GM06990 (cell line): ENCODE measurements at places on chromosomes 16 and 17.

GRCh38 chr17:15966183-15966878, 21.4 kb downstream of the ADORA2B start:
- no peak for DNase-seq

- DNase-seq = no peak
Observed at GRCh38 chr16:48011878-48012658, 143.7 kb downstream of the ABCC12 start.

GRCh38 chr16:87619360-87620200, 17.3 kb downstream of the JPH3 start:
- no peak for DNase-seq

DNA sequence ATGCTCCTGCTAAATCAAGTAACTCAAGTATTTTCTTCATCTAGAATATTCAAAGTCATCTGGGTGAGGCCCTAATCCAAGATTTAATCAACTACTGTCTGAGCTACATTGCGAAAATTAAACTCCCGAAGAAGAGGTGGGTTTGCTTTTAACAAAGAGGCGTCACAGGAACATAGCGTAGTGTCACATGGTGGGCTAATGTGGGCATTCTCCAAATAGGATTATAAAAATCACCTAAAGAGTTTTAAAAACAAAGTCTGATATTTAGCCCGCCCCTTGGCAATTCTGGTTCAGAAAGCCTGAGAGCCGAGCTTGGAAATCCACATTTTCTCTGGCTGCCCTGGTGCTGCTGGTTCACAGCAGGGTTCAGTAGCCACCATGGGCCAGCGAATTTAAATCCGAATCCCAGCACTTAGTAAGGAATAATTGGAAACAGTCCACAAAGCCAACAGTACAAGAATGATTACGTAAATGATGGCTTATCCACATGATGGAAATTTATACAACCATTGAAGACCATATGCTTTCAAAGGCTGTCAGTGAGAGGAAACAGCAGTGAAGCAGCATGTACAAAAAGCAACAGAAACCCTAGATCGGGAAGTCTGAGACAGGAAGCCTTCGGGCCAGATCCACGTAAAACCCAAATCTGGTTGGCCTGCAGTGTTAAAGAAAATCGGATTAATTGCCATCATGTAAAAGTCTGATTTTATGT, 8.8 kb downstream of the PMM2 start:
- DNase-seq = no peak

GRCh38 chr16:73434621-73435020, 386.7 kb upstream of the ZFHX3 start:
- DNase-seq = no peak

GRCh38 chr17:76333673-76334505, 19.8 kb downstream of the PRPSAP1 start:
- DNase-seq = no peak
